ENCODE measurements at places on chromosomes 5 and 9.

DNA sequence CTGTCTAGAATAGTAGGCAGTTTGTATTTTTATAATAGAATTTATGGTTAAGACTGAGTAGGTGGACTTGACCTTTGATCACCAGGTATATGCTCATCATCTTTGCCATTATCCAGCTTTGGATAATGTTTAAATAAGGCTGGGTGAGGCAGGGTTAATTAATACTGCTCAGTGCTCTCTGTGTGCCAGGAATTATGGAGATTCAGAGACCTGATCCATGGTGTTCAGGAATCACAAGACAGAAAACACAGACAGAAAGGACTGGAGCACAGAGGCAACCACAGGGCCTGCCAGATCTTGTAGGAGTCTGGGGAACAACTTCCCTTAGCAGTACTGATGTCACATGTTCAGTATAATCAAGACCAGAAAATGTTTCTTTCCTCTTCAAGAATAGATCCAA lies 186.3 kb upstream of the ADCY2 start:
- DNase-seq: no peak

DNA sequence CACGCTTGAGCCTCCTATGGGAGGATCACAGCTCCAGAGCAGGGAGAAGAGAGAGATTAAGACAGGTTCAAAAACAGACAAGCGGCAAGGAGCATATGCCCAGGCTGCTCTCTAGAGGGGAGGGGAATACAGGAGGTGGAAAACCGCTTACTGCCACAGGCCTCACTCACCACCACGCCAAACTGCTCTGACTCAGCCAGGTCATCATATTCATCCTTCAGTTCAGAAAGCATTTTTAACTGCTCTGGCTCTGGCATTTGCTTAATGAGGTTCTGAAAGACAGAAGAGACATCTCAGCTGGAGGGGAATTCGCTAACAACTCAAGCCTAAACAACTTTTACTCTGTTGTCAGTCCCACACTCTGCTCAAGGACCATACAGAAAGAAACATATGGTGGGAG lies 40.1 kb downstream of the PCDHGC5 start:
- DNase-seq: no peak

- DNase-seq: no peak
These were observed 62.9 kb downstream of the SLC28A3 start for GRCh38 chr9:84277646-84278045.

DNA sequence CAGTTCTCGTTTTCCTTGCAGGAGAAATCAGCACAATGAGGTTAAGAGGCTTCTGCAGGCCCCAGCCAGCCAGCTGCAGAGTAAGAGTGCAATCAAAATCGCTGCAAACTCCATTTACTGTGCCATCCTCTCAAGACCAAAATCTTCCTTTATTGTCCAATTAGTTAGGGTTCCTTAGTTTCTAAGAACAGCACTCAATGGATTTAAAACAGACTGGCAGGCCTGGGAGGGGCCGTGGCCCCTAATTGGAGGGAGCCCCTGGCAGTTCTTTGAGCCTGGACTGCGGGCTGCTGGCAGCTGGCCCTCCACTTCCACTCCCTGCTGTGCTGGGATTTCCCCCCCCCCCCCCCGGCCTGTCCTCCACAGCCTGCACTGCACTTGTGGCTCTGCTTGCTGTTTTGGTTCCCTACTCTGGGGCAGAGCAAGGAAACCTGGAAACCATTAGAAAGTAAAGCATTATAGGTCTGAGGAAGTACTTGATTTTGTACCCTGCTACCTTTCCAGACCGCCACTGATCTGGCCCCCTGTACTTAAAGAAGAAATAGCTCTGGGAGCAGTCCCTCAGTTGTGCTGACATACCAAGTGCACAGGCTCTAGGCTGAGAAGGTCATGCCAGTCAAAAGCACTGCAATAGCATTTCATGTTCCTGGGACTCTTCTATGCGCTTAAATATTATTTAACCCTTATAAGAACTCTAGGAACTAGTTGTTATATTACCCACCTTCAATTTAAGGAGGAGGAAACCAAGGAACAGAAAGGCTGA lies 129.0 kb downstream of the APBA1 start:
- no peak for DNase-seq

DNA sequence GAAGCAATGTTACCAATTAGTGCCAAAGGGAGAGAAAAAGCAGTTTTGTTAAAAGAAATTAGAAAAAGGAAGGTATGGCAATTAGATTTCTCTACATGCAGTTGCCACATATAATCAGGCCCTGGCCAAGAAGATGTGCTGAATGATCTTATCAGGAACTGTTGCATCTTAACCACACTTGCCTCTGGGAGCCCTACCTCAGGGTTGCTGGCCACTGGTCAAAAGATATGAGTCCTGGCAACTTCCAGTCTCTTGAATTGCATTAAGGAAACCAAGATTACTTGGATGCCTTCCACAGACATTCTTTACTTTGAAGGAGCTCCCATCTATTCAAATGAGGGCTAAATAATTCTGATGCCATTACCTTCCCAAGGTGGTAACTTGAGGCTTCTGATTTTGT lies 60.4 kb downstream of the TNC start:
- DNase-seq: no peak

DNA sequence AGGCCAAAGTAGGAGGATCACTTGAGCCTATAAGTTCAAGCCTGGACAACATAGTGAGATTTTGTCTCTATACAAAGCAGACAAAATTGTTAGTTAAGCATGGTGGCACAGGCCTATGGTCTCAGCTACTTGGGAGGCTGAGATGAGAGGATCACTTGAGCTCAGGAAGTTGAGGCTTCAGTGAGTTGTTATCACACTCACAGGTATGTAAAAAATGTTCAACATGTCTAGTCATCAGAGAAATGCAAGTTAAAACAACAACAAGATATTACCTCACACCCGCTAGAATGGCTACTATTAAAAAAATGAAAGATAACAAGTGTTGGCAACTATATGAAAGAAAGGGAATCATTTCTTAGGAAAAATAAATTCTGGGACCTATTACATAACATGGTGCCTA lies 341.5 kb upstream of the ST8SIA4 start:
- no peak for DNase-seq

DNA sequence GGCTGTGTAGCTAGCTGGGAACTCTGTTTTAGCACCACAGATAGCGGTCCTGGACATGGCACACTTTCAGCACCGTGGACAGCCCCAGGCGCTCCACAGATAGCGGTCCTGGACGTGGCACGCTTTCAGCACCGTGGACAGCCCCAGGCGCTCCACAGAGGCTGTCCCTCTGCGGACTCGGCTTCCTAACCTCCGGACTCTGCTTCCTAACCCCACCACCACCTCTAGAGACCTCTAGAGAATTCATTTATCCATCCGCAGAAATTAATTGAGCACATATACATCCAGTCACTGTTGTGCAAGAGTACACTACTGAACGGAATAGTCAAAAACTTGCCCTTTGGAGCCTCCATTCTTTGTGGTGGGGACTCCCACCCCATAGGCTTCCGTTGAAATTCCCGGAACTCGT lies 27.4 kb downstream of the UNC5A start:
- peak; percentile 83 for DNase-seq

DNA sequence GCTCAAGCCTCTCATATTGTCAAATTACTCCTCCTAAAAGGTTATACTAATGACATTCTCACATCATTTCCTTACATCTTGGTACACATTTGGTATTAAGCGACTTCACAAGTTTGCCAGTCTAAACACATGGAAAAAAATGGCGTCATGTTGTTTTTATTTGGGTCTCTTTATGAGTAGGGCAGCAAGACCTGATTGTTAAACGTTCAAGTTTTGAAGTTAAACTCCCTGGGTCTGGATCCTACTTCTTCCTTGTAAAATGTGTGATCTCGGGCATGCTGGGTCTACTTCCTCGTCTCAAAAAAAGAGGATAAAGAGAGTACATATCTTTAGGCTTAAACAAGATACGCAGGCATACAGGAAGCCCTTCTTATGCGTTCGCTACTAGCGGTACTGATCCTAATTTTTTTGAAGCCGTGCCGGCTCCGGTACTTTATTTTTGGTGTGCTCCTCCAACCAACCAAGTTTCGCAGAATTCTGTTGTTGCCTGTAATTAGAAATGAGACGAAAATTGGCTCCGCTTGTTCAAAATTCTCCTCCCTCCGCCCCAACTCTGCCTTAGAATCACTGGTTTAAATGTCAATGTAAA lies 596 bp upstream of the CDC37L1 start:
- no peak for DNase-seq

DNA sequence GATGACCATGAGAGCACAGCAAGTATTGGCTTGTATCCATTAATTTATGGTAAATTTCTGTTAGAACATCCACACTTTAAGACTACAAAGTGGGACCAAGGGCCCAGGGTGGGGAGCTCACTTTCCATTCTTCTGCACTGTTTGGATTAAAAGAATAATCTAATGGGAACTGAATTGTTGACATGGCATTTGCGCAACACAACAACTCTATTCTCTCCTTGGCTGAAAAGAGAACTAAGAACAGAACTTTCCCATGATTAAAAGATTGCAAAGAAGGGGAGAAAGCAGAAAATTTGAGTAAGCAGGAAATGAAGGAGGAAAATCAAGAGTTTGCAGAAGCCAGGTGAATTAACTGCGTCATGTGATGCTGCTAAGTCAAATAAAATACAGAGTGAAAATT lies 143.4 kb downstream of the HINT1 start:
- DNase-seq: no peak

GRCh38 chr5:135488727-135489465 lies 36.7 kb upstream of the TIFAB start:
- no peak for DNase-seq

GRCh38 chr5:168317521-168318147 lies 26.2 kb downstream of the WWC1 start:
- DNase-seq: no peak

DNA sequence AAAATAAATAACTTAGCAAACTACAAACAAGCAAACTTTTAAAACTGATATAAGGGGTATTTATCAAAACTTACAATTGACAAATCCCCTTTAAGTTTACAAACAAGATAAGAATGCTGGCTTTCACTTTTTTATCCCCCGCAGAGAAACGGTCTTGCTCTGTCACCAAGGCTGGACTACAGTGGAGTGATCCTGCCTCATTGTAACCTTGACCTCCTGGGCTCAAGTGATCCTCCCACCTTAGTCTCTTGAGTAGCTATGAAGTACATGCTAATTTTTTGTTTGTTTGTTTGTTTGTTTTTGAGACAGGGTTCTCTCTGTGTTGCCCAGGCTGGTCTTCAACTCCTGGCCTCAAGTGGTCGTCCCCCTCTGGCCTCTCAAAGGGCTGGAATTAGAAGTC lies 9.0 kb upstream of the NIPSNAP3A start:
- DNase-seq: no peak

- no peak for DNase-seq
These were observed 52.5 kb downstream of the ECPAS start for GRCh38 chr9:111431684-111432083.

DNA sequence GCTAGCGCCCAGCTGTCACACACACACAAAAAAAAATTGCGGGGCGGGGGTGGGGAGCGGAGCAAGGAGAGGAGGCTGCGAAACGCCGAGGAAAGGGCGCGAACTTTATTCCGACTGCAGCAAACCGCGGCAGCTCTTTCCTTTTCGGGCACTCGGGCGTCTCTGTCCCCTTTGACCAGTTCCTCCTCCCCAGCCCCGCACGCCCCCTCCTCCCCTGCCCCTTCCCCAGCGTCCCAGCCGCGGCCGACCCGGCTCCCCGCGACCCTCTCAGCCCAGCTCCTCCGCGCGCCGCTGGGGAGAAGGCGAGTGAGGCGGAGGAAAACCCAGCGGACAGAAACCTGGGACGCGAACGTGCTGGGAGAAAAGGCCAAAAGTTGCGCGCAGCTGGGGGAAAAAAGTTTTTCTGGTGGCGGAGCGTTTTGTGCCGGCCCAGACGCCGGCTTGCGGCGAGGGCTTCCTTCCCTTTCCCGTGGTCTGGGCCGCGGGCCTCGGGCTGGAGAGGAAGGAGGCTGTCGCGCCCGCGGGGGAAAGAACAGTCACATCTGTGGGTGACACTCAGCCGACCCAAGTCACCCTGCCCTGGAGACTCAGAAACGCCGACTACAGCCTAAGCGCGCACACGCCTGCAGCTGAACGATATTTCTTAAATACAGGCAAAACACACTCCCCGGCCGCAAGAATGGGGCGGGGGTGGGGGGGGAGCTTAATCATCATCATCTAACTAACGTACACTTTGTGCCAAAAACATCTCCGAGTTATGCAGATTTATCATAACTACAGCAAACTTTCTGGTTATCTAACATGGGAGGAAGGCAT lies 1.1 kb upstream of the BNC2 start:
- peak; percentile 56 for DNase-seq

- no peak for DNase-seq
These were observed 54.2 kb downstream of the LRSAM1 start for GRCh38 chr9:127505396-127506116.

DNA sequence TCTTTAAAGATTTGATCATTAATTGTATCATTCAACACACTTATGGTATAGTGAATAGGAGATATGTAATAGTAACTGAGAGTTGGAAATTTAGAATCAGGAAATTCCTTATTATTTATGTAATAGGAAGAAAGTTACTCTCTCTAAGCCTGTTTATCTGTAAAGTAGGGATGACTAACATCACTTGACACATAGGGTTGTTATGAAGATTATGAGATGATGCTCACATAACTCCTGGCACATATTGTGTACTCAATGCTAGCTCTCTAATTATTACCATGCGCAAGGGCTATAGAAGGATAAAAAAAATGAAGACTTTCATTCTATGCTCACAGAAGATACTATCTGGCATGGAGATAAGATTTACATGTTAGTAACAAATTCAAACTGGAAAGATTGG lies 149.9 kb downstream of the ISOC1 start:
- no peak for DNase-seq

DNA sequence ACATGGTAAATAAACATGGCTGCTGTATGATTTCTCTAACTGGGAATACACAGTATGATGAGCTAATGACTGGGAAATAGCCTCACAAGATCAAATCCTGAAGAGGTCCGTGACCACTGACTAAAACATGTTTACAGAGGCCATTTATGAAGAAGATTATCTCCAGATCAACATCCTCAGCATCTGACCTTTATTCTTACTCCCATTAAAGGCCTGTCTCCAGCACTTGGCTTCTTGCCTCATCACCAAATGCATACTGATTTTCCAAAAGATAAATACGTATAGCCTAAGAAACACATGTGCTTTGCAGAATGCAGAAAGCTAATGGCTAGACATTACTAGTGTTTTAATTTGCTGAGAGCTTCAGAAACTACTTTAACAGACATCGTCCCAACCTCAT lies 108.0 kb upstream of the TSLP start:
- DNase-seq: no peak

DNA sequence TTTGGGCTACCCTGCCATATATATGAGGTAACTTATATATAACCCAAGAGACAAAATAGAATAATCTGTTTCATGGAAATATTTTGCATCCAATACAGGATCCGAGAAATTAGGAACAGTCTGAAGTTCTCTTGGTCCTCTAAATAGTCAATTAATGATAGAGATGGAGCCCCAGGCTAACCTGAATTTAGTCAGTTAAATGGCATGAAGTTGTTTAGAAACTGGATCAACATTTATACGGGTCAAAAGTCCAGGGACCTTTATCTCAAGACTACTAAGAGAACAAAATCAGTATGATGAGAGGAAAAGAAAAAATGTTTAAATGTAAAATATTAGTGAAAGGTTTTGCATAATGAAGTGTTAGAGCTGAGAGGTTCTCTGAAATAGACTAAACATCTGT lies 303.3 kb upstream of the ACTBL2 start:
- DNase-seq: no peak

Data from ureter (tissue), 1 donor.